Stimulated activated CD4-positive, alpha-beta T cell treated with anti-CD3 and anti-CD28 coated beads, Interleukin-2, amount 100 ng/mL, for 4 hours (primary cell): ENCODE measurements at places on chromosomes 11 and 22.
A peak's percentile ranks its signal among the peaks of the same experiment; 100 is the strongest.

- DNase-seq, result no peak
Measured at GRCh38 chr22:50403701-50404101, 60.6 kb downstream of the PPP6R2 start.

DNA sequence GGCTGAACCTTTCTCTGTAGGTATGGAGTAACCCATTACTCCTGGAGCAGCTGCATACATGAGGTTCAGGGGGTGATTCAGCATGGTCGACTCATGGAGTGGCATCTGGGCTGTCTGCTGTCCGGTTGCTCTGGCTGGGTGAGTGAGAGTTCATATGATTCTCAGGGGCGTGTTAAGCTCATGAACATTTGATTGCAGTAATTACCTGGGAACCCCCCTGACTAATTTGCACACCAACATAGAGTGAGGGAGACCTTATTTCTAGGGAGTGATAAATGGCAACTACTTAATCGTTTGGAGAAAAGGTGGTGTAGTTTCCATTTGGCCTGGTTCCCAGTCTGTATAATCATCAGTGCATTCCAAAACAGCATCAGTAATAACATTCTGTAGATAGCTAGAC lies 661.9 kb downstream of the ETS1 start:
- DNase-seq, result no peak

GRCh38 chr11:19242179-19242932 lies 1.6 kb upstream of the E2F8 start:
- DNase-seq, result no peak

- no peak for DNase-seq
Measured at GRCh38 chr11:103396237-103396636, 287.0 kb downstream of the DYNC2H1 start.

DNA sequence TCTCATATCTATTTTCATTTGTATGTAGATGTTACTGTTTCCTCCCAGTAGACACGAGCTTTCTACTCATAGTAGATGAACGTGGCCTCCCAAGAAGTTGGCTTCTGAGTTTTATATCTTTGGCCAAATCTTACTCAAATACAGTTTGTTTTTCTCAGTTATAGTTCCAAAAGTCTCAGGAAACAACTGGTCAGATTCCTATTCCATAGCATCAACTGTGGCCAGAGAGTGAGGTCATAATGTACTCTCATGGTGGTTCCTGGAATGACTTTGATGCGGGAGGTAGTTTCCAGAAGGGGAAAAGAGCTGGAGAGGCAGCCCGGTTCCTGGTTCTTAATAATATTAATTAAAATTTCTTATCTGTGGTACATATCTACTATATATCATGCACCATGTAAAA lies 77.3 kb downstream of the SLC17A6 start:
- DNase-seq, result no peak

- DNase-seq, result no peak
Measured at GRCh38 chr11:75454987-75455386, 22.0 kb upstream of the KLHL35 start.

DNA sequence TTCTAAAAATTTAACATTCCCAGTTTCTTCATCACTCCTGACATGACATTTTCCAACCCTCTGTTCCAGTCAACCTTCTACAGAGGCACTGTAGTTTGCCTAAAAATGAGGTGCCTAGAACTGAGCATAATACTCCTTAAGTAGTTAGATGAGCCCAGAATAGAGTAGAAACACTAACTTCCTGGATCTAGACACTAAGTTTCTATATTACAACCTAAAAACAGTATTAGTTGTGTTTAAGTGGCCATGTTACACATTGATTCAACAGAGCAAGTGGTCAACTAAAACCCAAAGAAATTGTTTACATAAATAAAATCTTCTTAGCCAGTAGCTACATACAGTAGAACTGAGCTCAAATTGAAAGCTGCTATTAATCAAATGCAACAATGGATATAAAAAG lies 1.3 kb downstream of the HPS5 start:
- no peak for DNase-seq

DNA sequence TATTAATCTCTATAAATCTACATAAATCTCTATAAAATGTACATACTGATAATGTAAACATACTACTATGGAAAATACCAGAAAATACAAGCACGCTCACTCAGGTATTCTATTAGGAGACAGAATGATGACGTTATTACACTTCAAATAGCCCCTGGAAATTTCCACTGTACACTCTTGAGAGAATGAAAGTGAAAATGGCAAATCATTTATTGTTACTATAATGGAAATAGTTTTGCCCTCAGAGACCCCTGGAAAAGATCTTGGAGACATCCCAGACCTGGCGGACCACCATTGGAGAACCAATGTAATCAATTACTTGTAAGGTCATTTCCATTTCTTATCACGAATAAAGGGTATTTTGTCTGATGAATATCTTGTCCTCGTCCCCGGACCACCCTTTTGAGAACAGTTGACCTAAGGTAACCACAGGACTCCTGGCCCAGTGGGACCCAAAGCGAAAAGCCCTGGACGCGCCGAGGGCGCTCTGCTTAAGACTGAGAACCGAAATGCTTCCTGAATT lies 509 bp upstream of the PRRG4 start:
- no peak for DNase-seq

DNA sequence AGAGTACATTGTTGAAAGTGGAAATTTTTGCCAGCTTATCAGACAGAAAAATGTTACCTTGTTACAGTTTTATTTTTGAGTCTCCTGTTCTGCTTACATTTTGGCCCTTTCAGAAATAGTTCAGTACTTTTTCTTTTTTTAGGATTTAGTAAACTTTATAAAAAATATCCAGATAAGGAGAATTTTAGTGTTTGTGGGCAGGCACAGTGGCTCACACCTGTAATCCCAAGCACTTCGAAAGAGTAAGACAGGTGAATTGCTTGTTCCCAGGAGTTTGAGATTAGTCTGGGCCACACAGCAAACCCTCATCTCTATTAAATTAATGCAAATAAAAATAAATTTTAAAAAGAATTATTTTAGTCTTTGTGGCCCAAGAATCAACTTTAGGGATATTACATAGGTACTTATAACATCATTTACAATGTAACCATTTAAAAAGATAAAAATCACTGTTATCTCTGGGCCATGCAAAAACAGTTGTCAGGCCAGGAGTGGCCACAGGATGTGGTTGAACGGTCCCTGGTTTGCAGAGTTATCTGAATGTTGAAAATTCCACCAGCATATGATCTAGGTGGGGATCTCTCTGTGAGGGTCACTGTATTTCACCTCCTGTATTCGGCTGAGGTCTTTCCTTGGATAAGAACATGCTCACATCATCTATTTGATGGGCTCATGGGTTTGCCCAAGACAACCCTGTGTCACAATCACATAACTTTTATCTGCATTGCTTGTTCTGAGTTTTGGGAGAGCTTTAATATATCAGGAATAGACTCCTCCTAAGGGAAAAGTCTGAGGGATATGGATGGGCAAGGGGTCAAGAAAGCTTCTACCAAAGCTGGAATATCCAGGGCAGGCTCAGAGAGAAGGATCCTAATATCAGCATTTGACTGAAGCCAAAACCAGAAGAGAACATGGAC lies 91.5 kb downstream of the GGTLC2 start:
- no peak for DNase-seq

DNA sequence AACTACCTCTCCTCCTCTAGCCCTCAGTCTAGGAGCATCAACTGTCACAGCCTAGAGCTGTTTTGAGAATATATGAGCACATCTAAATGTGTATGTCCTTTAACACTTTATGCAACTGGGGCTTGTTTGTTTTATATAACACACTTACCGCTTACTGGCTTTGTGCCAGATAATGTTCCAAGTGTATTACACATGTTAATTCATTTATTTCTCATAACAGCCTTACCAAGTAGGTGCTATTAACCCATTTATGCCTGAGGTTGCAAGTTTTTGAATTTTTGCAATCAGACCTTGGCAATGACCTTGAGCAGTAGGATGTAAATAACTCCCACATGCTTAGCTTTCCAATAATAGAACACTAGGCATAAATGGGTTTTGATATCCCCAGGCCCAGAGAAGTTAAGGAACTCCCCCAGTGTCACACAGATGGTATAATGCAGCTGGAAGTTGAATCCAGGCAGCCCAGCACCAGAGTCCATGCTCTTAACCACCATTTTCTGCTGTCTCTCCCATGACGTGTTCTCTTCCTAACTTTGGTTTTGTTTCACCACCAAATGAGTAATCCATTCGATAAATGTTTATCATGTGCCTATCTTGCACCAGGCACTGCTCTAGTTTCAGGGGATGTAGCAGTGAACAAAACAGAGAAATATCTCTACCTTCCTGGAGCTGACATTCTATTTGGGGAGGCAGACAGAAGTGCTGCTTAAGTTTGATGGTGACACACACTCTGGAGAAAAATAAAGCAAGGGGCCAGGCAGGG lies 23.1 kb downstream of the PRDM11 start:
- no peak for DNase-seq

GRCh38 chr11:72836111-72836510 lies 21.9 kb downstream of the ATG16L2 start:
- DNase-seq, result no peak

GRCh38 chr11:16770016-16770415 lies 31.6 kb downstream of the C11orf58 start:
- DNase-seq, result no peak

GRCh38 chr11:44236296-44236695 lies 73.6 kb downstream of the ALX4 start:
- no peak for DNase-seq

DNA sequence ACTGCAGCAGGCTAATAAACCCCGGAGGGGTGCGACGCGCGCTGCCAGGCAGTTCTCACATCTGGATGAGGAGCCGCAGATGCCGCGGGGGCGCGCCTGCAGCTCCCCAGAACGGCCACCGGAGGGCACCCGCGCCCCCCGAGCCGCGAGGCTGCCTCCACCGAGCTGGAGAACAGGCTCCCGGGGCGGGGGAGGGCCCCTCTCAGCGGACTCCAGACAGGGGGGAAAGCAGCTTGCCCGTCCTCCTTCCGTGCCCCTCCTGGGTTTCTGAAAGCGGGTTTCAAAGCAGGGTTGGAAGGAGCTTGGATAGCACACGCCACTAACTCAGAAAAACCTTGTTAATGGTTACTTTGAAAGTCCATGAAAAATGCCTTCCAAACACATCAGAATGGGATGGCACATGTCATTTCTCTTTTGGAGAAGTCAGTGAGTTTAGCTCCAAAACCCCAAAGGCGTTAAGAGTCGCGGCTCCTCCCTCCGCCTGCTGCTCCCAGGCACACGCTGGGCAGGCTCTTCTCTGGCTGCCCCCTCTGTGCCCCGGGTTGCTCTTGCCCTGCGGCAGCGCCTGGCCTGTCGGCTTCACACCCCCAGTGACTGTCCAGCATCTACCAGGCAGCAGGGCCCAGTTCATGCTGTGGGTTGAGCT lies 317.8 kb downstream of the NTM start:
- no peak for DNase-seq

- DNase-seq, result no peak
Measured at GRCh38 chr11:24286238-24286637, 210.6 kb upstream of the LUZP2 start.

DNA sequence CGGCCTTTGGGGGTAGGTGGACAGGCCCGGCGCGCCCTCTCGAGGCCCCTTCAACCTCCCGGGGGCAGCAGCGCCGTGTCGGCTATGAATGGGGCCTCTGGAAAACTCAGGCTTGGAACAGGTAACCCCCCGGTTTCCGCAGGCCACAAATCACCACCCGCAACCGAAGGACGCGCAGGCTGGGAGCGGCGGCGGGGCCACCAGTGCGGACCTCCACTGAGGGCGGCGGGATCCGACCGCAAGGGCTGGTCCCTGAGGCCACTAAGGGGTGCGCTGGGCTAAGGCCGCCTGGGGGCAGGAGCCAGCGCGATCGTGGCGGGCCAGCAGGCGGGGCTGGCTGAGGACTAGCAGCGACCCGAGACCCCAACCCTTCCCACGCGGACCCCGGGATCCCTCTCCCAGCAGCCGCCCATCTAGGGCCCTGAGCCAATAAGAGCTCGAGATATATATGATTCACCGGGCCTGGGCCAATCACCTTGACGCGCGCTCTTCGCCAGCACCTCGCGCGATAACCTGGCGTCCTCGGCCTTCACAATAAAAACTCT lies 609 bp upstream of the ATF4 start:
- peak; percentile 95 for DNase-seq

DNA sequence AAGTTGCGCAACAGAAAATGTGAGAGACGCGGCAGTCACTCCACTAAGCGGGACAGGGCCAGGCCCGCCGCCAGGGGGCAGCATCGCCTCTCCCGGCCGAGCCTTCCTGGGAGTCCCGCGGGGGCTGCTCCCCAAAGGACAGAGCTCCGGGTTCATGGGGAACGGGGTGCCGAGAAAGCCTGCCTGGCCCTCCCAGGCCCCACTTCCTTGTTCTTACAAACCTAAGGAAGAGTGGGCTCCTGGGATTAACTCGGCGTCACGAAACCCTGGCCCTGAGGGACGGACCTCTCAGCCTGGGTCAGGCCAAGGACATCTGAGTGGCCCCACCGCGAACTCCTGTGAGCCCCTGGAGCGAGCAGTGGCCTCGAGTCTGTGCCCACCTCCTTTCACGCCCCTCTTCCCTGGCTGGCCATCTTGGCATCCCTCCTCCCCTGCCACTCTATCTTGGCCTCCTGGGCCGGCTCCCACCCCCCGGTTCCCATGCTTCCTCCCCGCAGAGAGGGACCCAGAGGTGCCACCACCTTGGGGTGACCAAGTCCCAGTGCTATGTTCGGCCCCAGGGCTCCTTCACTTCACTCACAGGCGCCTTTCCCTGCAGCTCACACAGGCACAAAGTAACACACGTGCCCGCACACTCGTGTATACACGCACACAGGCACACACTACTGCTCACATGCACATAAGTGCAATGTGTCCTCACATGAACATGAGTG lies 99.9 kb upstream of the FGF3 start:
- DNase-seq, result peak; percentile 50

GRCh38 chr22:23179381-23180299 lies 669 bp upstream of the BCR start:
- DNase-seq, result no peak

- DNase-seq, result no peak
Measured at GRCh38 chr11:73869332-73869949, 7.2 kb downstream of the COA4 start.

DNA sequence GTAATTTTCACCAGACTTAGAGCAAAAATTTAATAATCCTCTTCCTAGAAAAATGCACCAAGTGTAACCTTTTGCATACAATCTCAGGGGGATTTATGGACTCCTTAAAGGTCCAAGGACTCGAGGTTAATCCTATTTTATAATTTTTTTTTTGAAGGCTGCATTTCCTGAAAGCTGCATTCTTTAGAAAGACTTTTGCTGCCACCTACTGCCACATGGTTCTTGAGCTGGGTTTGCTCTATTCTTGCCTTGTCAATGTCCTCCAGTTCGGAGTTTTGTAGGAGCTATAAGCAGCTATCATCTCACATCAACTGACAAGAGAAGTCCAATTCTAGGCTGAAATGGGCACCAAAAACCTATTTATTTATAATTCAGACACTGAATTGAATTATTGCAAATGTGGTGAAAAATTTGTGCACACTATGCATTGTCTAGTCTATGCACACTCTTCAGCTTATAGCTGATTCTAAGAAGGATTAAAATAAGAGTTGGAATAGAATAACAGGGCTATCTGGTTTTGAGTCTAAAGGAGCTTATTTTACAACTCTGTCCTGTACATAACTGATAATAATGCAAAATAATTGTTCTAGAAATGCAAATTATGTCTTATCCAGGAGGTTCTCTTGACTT lies 31.3 kb downstream of the TRAF6 start:
- no peak for DNase-seq
